ENCODE measurements at places on chromosomes 2 and 18. TPM values are rescaled to one million over a fixed set of nuclear protein-coding genes. Genes with fewer than 3 reads are reported as not detected.

DNA sequence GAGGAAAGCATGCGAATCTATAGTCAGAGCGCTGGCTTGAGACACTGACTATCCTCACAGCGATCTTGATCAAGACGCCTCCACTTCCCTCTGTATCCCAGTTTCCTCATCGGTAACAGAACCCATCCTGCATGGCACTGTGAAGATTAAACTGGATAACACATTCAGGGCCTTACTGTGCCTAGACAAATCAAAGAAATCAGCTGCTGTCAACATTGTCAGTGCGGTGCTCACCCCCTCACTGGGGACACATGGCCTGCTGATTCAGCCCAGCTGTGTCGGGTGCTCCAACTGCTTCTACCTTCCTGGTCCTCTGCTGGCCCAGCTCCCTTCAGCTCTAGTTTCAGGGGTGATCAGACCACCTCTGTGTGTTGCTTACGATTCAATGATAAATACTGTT, 268.6 kb upstream of the AGAP1 start:
- no peak for DNase-seq

DNA sequence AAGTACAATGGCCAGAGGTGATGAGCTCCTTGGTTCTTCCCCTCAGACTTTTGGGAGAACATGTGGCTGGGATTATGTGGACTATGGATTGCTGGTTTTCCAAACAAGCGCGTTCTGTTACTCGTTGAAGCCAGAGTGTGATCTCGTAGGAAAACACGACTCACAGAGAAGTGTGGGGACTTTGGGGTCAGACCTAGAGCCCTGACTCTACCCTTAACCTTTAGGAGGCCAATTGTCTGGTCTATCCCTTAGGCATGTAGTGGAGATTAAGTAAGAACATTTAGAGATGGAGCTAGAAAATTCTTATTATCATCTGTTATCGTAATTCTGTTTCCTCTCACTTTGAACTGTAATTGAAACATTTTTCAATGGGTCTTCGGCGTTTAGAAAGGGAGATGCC, 35.8 kb downstream of the BCL2L11 start:
- no peak for DNase-seq

DNA sequence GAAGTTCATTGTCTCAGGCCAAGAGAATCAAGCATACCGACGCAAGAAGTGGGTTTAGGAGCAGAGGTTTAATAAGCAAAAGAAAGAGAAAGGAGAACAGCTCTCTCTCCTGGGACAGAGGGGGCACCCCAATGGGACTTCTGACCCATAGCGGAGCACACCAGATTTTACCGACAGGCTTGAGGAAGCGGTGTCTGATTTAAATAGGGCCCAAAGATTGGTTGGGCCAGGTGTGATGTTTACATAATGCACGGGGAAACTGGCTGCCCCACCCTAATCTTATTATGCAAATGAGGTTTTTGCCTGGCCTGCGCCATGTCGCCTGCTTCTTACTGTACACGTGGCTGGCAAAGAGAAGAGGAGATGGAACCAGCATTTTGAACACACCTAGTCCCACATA, 106.2 kb downstream of the MREG start:
- DNase-seq, result no peak

- DNase-seq, result no peak
Measured at GRCh38 chr18:50096766-50097435, 98.0 kb downstream of the MYO5B start.

Gene IL18R1
- 8.1 TPM for total RNA-seq

- no peak for DNase-seq
Measured at GRCh38 chr2:73297586-73297985, 4.2 kb upstream of the EGR4 start.

DNA sequence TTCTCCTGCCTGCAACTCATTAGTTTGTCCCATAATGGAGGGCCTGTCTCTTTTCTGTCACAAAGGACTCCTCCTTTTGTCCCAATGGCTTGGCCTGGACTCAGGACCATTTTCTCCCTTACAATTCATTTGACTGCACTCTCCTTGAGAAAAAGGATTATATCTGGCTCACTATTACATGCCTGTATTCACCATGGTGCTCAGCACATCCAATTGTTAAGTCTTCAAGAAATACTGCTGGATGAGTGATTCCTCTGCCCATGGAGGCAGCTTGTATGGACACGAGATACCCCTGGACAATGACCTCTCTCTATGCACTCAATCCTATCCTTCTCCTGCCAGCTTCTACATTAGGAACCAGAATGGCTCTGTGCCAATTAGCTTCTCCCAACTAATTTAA, 47.0 kb downstream of the CHST9 start:
- no peak for DNase-seq

GRCh38 chr18:9885170-9886004, at the start of gene TXNDC2:
Gene TXNDC2 (plus strand): TSS chr18:9885973. CDS start chr18:9886681, 708 bp downstream.
- DNase-seq, result no peak

- DNase-seq, result no peak
Measured at GRCh38 chr2:191638802-191639172, 39.1 kb upstream of the NABP1 start.

Gene SLC5A7
- 0.42 TPM for total RNA-seq

DNA sequence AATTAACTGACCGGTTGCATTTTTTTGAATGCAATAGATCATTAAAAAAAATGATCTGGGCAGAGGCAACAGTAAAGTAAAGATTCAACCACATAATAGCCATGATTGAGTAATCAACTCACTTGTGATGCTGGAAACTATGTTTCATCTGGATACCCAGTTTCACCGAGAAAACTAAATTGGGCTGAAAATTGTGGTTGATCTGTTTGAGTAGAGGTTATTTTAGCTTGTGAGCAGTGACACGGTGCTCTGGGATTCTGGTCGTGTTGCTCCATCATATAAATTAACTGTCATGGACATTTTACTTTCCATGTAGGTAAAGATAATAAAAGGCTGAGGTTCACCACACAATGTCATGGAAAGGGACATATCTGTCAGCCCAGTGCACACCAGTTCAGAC, 58.7 kb downstream of the CD226 start:
- DNase-seq, result no peak

GRCh38 chr18:5975111-5976002, 80.0 kb upstream of the TMEM200C start:
- no peak for DNase-seq

Gene POLR1B
- 13.8 TPM for total RNA-seq

GRCh38 chr2:64410671-64411070, 43.3 kb upstream of the LGALSL start:
- DNase-seq, result no peak

DNA sequence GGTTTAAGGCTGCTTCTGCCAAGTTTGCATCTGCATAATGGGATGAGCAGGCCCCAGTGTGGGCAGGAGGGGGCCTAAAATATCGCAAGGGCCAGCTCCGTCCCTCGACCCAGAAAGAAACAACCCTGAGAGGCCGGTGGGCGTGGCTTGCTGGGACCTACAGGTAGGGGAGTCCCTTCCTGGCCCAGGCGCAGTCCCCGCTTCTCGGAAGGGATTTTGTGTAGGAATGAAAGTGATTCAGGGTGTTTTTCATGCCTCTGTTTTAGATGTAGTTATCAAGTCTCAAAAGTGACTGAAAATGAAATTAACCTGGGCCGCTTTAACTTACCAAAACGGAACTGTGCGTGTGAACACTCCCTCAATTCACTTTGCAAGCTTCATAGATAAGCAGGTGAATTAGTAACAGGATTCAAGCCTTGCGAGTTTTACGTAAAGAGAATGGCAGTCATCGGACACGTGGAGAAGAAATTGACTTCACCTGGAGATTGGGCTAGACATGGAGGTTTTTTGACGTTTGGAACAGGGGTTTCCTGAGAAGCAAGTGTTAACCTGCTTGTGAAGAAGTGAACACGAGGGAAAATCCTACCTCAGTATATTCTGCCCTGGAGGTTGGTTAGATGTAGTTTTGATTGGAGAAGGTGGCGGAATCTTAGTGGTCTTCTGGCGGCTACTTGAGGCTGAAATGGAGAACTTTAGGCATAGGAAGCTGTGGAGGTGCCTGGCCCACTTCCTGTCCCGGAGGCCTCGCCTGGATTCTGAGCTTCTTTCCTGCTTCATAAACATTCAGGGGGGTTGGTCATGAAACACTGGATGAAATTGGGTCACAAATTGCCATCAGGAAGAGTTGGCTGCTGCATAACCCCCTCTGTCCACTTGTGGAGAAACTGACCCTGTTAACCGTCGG, 1.7 kb downstream of the NCK2 start:
- peak; percentile 48 for DNase-seq

- no peak for DNase-seq
Measured at GRCh38 chr2:67892339-67892846, 170.4 kb downstream of the C1D start.

Gene RNF138
- 15.7 TPM for total RNA-seq

- no peak for DNase-seq
Measured at GRCh38 chr2:20213651-20214565, 11.0 kb downstream of the SDC1 start.

Gene SH2D6
- total RNA-seq, result not detected

DNA sequence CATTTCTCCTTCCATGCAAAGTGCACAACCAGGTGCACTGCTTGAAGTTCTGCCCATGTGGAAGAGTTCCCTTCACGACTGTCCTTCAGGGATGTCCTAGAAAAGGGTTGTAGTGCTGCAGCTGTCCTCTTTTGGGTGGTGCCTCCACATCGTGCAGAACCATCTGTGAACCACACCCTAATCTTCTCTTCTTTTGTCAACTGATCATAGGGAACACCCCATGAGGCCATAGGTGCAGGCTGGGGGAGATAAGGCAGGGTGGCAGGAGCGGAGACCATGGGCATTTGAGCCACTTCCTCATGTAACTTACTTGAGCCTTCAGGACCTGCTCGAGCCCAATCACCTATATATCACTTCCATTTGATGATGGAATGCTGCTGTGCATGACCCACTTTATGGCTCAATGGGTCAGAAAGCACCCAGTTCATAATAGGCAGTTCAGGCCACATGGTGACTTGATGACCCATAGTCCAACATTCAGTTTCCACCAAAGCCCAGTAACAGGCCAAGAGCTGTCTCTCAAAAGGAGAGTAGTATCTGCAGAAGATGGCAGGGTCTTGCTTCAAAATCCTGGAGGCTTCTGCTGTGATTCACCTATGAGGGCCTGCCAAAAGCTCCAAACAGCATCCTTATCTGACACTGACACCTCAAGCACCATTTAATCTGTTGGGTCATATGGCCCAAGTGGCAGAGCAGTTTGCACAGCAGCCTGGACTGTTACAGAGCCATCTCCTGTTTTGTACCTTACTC, 84.7 kb upstream of the CYRIA start:
- DNase-seq, result no peak

DNA sequence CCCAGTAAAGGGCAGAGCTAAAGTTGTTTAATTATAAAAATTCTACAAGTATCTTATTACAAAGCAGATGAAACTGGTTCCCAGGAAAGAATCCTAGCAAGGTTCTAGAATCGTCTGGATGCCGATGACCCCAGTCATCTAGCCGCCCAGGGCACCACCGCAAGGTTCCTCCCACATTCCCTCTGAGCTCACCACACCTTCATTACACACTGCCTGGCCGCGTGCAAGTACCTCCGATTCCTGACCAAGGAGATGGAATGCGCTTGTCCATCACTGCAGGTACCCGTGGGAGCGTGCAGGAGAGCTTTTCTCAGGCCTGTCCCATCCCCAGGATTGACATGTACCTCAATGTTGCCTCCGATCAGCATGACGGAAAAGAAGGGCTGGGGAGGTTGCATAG, 158.5 kb downstream of the LAMA1 start:
- no peak for DNase-seq

DNA sequence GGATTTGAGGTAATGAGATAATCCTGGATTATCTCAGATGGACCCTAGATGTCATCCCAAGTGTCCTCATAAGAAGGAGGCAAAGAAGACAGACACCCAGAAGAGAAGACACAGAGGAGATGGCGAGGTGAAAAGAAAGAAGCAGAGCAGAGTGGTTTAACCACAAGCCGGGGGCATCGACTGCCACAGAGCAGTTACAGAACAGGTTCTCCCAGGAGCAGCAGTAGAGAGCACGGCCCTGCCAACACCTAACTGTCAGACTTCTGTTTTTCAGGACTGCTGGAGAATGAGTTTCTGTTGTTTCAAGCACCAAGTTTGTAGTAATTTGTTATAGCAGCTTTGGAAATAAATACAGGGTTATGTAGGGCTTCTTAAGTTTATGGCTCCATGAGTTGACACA, 437.0 kb downstream of the THSD7B start:
- no peak for DNase-seq

DNA sequence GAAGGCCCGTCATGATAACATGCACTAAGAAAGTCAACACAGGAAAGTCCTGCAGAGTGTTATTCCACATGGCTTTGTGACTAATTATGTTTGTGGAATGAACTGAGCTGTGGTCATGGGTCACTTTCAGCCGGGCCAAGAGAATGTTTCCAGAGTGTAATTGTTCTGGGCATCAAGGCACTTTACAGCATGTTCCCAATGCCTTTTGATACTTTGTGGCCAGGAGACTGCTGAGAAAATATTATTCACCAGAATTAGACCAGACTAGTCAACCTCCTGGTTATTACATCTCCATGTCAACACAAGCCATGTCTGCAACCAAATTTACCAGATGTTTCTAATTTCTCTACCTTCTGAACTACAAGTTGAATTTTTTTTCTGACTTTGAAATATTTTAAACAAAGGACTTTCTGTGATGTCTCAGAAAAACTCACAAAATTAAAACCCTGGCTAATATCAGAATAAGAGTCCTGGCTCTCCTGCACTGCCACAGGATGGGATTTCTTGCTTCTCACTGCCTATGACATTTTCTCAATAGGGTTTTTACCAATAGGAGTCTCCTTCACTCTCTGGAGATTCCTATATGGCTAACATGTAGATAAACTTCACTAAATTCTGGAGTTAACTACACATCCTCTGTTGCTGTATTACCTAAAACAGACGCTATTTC, 90.6 kb upstream of the WDR75 start:
- DNase-seq, result peak; percentile 36

GRCh38 chr18:35024965-35025364, 16.2 kb upstream of the MAPRE2 start:
- DNase-seq, result peak; percentile 75

GRCh38 chr2:3125761-3126130, 251.9 kb downstream of the EIPR1 start:
- DNase-seq, result no peak

- DNase-seq, result no peak
Measured at GRCh38 chr2:233250985-233251305, 528 bp upstream of the ATG16L1 start.

DNA sequence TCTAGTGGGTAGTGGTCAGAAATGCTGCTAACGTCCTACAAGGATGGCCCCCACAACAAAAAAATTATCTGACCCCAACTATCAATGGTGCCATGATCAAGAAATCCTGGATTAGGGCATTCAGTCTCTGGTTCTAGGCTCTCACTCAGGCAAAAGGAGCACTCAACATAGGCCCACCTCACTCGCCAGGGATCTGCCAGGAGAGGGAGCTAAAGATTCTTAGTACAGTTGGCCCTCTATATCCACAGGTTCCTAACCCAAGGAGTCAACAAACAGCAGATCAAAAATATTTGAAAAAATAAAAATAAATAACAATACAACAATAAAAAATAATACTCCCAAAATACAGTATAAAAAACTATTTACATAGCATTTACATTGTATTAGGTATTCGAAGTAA, 10.0 kb downstream of the SLC4A5 start:
- no peak for DNase-seq

GRCh38 chr18:9803698-9804516, 81.9 kb upstream of the TXNDC2 start:
- peak; percentile 76 for DNase-seq

- no peak for DNase-seq
Measured at GRCh38 chr2:98795891-98796676, 65.2 kb upstream of the MGAT4A start.

GRCh38 chr2:63735931-63736330, 105.8 kb upstream of the UGP2 start:
- no peak for DNase-seq

- DNase-seq, result no peak
Measured at GRCh38 chr2:68031542-68032160, 31.2 kb downstream of the C1D start.

- no peak for DNase-seq
Measured at GRCh38 chr2:238866656-238867277, 18.9 kb downstream of the TWIST2 start.

Gene CFAP210
- total RNA-seq, result not detected

Data from right cardiac atrium (tissue), 5 donors.